CD4-positive, alpha-beta T cell treated with Interleukin-4 for 1 hour (primary cell): ENCODE measurements at places on chromosomes 1 and 21.

- no peak for DNase-seq
These were observed 59.3 kb downstream of the FH start for GRCh38 chr1:241460098-241460873.

DNA sequence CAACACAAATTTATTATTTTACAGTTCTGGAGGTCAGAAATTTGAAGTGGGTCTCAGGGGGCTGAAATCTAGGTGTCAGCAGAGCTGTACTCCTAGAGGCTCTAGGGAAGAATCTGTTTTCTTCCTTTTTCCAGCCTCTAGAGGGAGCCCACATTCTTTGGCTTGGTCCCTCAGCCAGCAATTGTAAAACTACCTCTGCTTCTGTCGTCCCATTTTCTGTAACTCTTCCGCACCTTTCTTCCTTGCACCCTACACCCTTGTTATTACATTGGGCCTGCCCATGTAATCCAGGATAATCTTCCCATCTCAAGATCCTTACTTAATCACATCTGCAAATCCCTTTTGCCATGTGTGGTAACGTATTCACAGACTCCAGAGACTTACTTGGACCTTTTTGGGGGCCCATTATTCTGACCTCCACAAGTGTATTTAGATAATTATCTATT is 24.8 kb upstream of the THEM4 start:
- DNase-seq, result peak; percentile 57

GRCh38 chr1:227890451-227891222 is 57.1 kb downstream of the WNT9A start:
- no peak for DNase-seq

GRCh38 chr1:79819140-79819539 is 812.6 kb upstream of the ADGRL4 start:
- no peak for DNase-seq

- DNase-seq, result peak; percentile 76
These were observed 35.5 kb downstream of the COA6 start for GRCh38 chr1:234408757-234409156.

GRCh38 chr1:160971618-160972056 is 17.0 kb upstream of the ITLN2 start:
- DNase-seq, result no peak

DNA sequence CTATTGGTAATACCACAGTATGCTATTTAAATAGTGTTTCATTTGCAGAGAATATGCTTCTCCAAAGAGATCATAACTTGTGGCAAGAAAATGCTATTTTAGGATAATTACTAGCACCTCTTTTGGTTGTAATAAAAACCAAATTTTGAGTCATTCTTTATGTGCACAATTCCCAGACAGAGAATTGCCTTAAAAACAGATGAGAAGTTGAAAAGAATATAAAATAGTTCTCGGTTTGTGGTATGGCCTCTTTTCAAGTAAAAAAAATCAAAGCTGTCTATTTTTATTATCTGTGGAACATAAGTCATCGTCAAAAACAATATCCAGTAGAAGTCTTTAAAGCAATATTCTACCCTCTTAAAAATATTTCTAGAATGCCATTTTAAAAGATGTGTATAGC is 185.9 kb downstream of the GREM2 start:
- no peak for DNase-seq

GRCh38 chr21:14857529-14857928 is 207.3 kb downstream of the NRIP1 start:
- DNase-seq, result no peak

DNA sequence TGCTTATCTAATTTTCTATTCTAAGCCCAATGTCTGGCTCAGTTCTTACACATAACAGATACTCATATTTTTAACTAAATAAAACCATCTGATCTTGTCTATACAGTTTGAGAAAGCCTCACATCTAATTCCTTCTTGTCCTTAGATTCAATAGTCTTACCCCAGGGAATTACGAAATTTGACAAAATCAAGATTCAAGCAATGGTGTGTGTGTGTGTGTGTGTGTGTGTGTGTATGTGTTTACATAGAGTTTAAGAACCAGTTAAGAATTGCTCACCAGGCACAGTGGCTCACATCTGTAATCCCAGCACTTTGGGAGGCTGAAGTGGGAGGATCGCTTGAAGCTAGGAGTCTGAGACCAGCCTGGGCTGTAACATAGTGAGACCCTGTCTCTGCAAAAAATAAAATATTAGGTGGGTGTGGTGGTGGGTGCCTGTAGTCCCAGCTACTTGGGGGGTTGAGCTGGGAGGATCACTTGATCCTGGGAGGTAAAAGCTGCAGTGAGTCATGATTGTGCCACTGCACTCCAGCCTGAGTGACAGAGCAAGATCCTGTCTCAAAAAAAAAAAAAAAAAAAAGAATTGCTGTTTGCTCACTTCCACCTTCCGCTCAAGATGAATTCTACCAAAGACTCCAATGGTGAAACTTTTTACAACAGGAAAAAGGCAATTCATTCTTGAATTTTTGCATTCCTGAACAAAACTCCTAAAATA is 6.2 kb downstream of the WDR64 start:
- no peak for DNase-seq

DNA sequence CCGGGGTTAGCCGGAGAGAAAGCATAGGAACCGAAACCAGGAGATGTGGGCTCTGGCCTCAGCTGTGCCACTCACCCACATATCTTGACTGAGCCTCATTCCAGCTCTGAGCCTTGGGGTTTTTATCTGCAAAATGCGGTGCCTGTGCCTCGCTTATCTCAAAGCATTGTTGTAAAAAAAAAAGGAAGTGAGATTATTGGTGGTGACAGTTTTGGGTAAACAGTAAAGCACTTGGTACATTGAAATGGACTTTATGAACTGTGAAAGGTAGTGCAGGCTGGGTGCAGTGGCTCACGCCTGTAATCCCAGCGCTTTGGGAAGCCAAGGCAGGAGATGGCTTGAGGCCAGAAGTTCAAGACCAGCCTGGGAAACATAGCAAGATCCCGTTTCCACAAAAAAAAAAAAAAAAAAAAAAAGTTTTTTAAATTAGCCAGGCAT is 3.8 kb downstream of the PTAFR start:
- peak; percentile 74 for DNase-seq

DNA sequence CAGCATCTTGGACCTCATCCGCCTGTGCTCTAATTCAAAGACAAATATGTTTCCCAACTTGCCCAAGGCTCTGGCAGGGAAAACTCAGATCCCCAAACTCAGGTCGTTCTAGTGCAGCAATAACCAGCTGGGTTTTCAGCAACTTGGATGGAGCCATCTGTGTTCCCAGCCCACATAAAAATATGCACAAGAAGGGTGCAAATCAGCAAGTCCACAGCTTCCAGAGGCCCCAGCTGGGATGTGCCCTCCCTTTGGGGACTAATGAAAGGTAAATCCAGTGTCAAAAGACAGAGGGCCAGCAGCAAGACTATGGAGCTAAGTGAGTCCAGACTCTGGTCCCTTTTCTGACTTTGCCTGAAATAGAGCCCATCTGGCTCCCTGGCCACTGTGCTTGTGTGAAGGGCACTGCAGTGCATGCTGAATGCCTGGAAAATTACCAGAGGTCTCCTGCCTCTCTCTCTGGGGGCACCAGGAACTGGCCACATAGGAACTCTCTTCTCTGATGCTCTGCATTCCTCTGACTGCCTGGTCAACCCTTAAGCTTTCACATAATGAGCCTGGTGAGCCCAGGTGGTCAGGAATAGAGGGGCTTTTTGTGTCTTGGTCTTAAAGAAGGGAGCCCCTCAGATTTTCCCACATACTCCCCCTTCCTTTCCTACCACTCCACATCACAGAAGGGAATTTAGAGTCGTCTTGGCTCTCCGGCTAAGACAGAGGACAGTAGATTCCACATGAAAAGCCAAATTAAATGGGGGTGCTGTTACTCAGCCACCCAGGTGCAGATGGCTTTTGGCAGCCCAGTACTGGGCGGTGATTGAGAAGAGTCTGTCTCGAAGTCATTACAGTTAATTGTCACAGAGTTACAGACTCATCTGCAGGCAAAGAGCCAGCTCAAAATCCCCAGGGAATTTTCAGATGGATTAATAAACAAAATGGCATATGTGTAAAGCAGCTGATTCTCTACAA is 88.1 kb upstream of the C1orf21 start:
- no peak for DNase-seq
